ENCODE measurements at places on chromosomes 13 and 19. TPM values are rescaled to one million over a fixed set of nuclear protein-coding genes. Genes with fewer than 3 reads are reported as not detected.

PSG6 gene
- total RNA-seq = not detected

DNA sequence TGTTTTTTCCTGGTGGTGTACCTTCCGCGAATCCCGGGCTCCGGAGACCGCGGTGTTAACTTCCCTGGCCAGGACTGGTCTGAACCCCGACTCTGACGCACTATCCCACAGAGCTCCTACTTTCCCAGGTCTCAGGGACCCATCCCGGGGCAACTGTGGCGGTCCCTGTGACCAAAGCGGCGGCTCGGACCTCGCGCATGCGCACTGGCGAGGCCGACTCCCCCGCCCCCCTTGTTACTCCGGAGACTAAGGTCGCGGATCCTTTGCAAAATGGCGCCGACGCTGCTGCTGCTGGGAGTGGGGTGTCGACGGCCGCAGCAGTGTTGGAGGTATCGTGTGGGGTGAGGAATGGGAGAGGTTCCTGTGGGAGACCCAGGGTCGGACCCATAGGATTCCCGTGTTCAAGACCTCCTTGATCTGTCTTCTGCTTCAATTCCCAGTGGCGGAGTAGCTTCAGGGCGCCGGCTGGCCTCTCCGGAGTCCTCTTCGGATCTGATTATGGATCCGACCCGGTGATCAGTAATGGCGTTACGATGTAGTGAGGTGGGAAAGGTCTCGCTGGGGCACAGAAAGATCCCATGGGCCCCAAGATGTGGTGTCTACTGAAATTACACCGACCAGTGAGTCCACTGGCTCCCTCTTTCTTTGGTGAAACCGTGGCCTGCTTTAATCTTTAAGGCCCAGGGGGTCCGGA is 66.6 kb upstream of the ZNF527 start:
- DNase-seq = no peak

DNA sequence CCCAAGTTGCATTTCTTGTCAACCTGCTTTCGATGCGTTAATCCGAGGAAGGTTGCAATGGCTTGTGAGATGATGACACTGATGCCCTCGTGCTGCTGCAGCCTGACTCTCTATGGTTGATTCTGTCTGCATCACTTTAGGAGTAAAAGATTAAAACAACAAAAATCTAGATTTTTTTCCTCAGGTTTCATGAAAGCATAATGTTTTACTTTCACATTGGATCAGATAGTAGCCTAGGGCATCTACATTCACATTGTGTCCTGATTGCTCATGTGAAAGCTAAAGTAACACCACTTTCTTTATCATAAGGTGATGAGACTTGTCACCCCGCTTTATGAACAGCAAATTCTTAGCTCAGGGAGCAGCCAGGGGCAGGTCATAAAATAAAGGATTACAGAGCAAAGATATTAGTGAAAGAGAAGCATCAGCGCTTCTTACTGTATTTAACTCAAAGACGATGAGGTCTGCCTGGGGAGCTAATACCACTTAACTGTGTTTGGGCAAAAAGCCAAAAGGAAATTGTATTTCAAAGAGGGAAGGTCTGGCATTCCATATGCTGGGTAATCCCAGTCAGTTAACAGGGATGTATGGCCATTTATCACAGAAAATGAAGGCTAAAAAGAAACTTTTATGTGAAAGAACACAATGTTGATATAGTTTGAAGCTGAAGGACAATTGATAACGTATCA is 270.5 kb downstream of the GPC6 start:
- no peak for DNase-seq

DNA sequence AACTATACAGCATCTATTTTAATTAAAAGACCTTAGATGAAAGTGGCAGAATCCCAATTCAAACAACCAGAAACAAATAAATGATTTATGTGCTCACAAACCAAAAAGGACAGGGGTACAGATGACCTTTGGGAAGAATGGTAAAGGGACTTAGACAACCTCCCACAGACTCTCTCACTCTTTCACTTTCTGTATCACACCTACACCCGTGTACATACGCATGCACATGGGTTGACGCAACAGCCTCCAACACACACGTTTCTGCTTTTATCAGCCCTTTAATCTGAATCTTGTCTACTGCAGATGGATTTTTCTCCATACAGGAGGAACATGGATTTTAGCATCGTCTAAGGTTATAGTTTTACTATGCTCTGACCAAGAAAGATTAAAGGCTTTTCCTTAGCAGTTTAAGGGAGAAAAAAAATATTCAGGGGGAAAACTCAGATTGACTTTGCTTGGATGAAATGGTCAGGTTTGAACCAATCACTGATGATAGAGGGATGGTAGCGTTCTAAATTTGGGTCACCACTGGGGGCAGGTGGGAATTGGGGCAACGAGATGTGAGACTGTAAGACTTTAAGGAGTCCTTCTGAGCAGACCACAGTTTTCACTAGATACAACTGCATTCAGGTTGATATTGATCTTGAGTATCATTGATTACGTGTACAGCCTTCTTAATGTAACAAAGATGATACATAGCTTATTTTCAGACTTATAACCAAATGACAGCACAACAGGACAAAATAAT is 166.1 kb downstream of the ITGBL1 start:
- DNase-seq = no peak

GRCh38 chr19:19064098-19064722 is 416 bp downstream of the SLC25A42 start:
- no peak for DNase-seq

HIF3A gene
- not detected for total RNA-seq

IGFLR1 gene
- total RNA-seq = 71.4 TPM
